ENCODE measurements at places on chromosomes 5 and 9.

- no peak for DNase-seq
These were observed 28.9 kb upstream of the KCNN2 start for GRCh38 chr5:114332925-114333324.

GRCh38 chr5:142915813-142916424 lies 145.7 kb downstream of the ARHGAP26 start:
- DNase-seq, result no peak

- DNase-seq, result no peak
These were observed 15.6 kb upstream of the GNA14 start for GRCh38 chr9:77663754-77664153.

GRCh38 chr5:179264783-179265513 lies 80.3 kb downstream of the ADAMTS2 start:
- no peak for DNase-seq

- DNase-seq, result no peak
These were observed 105.5 kb downstream of the FEM1C start for GRCh38 chr5:115439042-115439441.

Measured in GDM1 (cell line).